Stimulated activated CD4-positive, alpha-beta T cell treated with anti-CD3 and anti-CD28 coated beads, Interleukin-1b, Interleukin-23, amount 100 ng/mL, for 48 hours (primary cell): ENCODE measurements at places on chromosomes 5 and 9.

DNA sequence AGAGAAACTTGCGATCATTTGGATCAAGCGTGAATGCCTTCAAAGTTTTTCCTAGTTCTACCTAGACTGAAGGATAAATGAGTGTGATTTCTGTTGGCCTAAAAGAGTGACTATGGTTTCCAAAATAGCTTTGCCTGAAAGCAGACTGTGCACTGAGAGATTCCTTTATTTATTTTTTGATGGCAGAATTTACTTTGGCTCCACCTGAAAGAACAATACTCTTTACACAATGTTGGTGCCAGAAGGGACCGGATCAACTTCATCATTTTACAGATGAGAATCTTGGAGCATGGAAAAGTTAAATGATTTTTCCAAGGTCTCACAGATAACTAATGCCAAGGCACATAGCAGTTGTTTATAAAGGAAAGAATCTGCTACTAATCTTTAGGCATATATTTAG, 199.6 kb downstream of the KCTD16 start:
- no peak for DNase-seq

DNA sequence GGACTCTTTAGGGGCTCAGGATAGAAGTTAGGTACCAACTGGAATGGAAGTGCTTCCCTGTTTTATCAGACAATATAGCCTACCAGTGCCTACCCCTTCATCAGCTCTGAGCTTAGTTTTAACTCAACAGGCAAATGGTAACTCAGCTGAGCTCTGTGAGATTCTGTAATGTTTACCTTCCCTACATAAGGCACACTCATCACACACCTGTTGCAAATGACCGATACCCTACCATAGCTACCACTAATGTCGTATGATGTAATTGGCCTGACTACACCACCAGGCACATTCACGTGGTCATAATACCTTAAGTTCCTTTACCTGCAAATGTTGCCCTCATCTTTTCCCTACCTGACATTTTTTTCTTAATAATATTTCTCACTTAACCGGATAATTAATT, 254.8 kb downstream of the ADGRV1 start:
- no peak for DNase-seq

- no peak for DNase-seq
Observed at GRCh38 chr9:135048758-135049444, 38.6 kb upstream of the OLFM1 start.

DNA sequence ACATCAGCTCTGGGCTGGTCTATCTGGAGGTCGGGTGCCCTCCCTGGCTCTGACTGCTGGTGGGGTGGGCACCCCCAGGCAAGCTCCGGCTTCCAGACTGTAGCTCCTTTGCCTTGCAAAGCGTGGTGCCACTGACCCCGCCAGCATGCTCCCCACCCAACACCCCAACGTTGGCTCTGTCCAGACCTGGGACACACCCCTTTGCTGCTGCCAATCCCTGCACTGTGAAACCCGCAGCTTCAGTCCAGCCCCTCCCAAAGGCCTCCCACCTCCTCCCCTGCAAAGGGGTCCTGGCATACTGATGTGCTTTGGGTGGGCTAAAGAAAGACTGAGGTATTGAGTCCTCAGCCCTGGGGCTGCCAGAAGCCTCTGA, 3.9 kb downstream of the UNC5A start:
- DNase-seq = no peak

- DNase-seq = no peak
Observed at GRCh38 chr9:113219186-113219936, 1.7 kb downstream of the FKBP15 start.

- no peak for DNase-seq
Observed at GRCh38 chr9:133928248-133928764, 63.8 kb downstream of the VAV2 start.

DNA sequence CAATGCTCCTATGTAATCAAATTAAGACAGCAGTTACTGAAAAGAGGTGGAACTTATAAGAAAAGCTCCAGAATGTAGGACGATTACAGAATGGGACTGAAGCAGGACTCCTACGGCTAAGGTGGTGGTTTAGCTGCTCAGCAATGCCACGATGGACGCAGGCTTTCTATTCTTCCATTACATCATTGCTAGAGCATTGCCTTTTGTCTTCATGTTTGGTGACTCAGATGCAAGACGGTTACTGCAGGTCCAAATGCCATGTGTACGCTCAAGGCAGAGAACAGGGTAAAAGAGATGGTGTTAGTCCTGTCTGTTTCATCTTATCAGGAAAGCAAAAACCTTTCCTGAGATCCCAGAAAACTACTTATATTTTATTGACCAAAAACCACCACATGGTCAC, 255.1 kb downstream of the ZSWIM6 start:
- DNase-seq = no peak

DNA sequence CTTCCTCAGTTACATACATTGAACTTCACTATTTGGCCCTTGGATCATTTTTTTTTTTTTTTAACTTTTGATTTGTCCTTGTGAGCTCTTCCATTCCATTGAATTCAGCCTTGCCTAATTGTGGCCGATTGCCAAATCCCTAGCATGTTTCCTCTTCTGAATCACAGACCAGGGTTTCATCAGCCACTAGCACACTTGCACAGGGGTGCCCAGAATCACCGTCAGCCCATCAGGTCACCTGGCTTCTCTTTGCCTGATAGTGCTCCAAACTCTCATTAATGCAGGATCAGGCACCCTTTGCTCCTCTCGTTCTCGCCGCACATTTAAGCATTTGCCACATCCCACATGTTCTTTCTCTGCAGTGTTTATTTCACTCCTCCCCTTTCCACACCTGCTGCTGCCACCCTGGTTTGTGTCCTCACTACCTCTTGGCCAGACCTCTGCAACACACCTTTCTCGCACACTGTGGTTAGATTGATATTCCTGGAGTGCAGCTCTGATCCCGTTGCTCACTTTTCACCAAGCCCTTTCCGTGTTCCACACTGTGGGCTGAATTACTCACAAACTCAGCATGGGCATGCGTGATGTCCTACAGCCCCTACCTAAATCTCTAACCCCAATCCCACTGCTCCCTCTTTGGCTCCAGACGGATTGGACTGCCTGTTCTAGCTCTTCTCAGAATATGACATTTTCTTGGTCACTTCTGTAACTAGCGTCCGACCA, 9.8 kb downstream of the PIK3R1 start:
- DNase-seq = no peak

- no peak for DNase-seq
Observed at GRCh38 chr5:89302102-89302891, 419.3 kb upstream of the MEF2C start.

DNA sequence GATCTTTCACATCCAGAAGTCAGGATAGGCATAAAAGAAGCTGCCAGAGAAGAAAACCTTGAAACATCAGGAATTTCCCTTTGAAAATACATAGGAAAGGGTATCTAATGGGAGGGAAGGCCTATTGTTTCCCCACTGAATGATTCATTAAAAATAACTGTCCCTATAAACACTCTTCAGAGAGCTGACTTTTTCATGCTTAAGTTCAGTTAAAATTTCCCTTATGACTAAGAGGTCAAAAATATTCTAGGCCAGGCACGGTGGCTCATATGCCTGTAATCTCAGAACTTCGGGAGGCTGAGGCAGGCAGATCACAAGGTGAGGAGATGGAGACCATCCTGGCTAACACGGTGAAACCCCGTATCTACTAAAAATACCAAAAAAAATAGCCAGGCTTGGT, 499.5 kb downstream of the ENC1 start:
- DNase-seq = no peak

DNA sequence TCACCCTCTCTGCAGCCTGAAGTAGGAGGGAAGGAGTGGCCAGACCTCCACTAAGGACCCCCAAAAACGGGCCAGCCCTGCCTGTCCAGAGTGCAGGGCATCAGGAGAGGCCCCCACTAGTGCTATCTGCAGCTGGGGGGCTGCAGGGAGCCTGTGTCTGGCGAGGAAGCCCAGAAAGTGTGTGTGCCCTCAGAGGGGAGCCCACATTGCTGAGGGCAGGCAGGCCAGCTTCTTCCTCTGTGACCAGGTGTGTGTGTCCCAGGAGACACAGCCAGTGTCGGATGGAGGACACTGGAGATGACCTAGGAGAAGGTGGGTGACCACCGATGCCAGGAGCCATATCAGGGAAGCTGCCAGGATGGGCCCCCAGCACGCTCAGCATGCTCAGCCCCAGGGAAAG, 218.7 kb downstream of the IRX2 start:
- no peak for DNase-seq

DNA sequence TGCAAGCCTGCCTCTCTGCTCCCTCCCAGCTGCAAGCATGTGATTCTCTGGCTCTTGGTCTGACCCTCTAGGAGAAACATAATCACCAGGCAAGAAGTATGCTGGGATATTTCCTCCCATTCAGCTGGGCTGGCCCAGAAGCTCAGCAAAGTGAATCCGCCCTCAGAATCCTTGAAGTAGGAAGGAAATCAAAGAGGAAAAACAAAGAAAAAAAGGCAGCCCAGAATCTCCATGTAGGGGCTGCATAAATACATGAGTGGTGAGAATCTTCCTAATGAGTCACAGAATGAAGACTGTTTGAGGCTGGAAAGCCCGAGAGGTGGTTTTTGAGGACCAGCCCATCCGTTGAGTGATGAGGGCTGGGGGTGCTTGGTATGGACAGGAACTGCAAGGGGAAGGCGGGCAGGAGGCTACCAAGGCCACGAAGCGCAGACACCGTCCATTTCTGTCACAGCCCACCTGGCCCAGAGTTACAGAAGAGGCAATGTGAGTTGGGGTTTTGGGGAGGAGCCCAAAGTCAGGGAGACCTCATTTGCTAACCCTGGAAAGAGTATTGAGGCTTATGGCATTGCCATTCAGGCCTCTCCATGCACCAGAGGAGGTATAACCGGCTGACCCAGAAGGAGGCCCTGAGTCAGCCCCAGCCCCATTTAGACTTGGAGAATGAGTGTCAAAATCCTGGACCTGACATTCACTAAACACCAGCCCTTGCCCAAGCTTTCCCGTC, 33.4 kb upstream of the TGFBR1 start:
- DNase-seq = no peak

DNA sequence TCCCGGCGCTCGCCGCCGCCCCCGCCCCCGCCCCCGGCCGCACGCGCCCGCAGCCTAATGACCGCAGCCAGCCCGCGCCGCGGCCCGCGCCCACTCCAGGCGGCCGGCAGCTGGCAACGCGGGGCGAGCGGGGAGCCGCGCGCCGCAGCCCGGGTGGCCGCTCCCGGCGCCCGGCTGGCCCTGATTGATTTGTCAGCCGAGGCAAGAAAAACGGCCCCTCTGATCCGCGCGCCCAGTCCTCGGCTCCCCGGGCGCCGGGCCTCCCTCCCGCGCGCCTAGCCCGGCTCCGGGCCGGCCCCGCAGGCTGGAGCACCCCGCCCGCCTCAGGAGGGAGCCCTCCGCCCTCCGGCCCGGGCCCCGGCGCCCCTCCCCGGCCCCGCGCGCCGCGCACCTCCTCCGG, 11.9 kb upstream of the LHX2 start:
- no peak for DNase-seq

- DNase-seq = no peak
Observed at GRCh38 chr5:137563646-137564397, 64.7 kb upstream of the SPOCK1 start.
